ENCODE measurements at places on chromosomes 11 and 22.

DNA sequence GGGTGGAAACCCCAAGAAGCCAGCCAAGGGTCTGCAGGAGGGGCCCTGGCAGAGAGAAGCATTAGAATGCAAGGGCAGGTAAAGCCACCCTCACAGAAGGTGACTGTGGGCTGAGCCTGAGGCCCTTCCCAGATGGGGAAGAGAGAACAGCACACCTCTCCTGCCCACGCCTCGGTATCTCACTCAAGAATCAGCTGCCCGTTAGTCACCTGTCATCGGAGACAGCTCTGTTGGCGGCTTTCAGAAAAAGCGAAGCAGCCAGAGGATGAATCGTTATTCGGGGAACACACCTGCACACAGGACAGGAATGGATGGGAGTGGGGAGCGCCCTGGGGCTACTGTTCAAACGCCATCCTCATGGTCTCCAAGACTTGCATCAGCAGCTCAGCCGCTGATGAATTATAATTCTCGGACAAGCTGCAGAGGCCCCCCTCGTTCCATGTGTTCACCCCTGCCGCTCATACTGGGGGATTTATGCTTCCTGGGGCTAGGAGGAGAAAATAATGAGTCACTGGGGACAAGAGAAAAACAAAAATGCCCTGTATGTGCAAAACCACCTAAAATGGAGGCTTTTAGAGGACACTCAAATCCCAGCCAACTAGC is 21.6 kb upstream of the TMA7B start:
- DNase-seq = no peak

DNA sequence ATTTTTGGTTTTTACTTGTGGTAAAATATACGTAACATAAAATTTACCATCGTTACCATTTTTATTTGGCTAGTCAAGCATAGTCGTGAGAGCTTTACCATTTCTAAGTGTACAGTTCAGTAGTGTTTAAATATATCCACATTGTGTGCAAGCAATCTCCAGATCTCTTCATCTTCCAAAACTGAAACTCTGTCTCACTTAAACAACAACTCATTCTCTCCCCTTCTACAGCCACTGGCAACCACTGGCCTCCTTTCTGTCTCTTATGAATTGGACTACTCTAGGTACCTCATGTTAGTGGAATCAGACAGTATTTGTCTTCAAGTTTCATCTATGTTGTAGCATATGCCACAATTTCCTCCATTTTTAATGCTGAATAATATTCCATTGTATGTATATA is 37.4 kb downstream of the SMC1B start:
- DNase-seq = no peak

GRCh38 chr11:64969209-64969608 is 2.7 kb downstream of the MAJIN start:
- DNase-seq = no peak

DNA sequence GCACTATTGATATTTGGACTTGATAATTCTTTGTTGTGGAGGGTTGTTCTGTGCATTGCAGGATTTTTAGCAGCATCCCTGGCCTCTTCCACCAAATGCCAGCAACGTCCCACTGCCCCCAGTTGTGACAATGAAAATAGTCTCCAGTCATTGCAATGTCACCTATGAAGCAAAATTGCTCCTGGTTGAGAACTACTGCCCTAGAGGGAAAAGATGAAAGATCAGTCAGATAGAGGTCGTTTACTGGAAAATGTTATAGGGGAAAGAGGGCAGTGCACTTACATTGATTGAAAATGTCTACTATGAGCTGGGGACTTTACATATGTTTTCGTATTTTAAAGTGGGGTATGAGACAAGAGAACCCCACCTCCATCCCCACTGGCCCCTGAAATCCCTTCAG is 77.1 kb upstream of the FAM181B start:
- no peak for DNase-seq

- no peak for DNase-seq
Measured at GRCh38 chr11:128469220-128469619, 118.1 kb downstream of the ETS1 start.

GRCh38 chr11:44960200-44960845 is 9.6 kb upstream of the TP53I11 start:
- DNase-seq = no peak

DNA sequence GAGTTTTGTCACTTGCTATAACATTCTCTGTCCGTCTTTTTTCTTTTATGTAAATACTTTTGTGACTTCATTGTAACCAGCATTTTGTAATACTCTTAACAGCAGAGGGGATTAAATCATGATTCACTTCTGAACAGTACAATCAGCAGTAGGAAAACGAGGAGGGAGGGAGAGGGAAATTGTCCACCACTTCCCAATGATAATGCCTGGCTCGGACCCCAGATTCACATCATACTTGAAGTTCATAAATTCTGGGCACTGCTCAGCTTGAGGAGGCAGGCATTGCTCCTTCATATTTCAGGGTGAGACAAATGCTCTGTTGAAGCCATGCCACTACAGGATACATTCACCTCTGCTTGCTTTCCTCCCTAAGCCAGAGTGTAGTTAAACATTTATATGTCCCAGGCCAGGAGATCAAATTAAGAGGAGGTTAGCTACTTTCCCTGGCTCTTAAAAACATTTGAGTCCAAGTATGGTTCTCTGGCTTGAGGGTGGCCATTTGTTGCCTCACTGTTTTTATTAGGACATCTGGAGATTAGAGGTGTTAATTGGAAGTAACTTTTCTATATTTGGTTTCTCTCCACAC is 129.0 kb upstream of the LDLRAD3 start:
- no peak for DNase-seq

- no peak for DNase-seq
Measured at GRCh38 chr22:34502821-34503220, 563.1 kb upstream of the ISX start.

GRCh38 chr11:17610085-17610894 is 63.2 kb downstream of the OTOG start:
- no peak for DNase-seq

DNA sequence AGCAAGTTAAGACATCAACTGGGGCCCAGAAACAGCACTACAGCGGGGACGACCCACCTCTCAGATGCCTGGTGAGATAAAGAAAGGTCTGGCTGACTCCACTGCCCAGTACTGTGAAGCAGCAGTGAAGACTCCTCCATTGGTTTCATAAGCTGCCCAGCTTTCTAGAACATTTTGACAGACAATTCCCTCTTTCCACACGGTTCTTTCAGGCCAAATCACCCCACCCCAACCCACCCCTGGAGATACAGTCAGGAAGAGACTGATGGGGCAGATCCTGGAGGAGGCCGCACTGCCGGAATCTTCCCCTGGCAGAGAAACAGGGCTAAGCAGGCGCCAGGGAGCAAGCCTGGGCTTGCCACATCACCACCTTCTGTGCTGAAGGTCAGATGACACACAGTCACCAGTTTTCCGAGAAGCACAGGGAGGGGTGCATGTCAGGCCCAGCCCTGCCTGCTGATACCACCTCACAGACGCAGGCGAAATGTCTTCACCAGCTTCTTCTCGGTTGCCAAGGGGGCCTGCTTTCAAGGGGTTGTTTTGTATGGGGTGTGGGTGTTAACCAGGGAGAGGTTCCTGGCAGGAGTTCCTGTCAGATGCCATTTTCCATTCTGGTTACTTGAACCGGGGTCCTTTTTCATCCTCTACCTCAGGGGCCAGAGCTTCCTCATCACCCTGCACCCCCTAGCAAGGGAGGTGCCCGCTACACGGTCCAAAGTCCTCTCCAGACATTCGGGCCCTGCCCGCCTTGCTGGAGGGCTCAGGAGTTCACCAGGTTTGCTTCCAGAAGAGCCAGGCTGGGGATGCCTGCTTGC is 1.4 kb upstream of the NEAT1 start:
- DNase-seq = no peak

DNA sequence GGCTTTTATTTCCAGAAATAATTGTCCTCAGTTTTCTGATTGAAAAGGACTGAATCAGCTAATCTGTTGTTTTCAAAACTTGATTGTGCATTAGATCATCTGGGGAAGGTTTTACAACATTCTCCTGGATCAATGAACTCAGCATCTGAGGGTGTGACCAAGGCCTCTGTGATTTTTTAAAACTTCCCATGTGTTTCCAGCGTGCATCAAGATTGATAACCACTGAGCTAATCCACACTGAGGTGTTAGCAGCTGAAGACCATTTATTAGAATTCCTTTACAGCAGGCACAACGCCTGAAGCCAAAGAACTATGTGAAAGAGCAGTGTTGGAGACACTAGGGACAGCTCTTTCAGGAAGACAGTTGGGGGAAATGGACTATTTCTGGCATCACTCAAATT is 10.2 kb downstream of the VSTM5 start:
- DNase-seq = no peak

GRCh38 chr11:44775366-44775984 is 48.7 kb downstream of the TSPAN18 start:
- DNase-seq = peak; percentile 33

GRCh38 chr22:36470162-36470993 is 11.1 kb downstream of the TXN2 start:
- peak; percentile 73 for DNase-seq

DNA sequence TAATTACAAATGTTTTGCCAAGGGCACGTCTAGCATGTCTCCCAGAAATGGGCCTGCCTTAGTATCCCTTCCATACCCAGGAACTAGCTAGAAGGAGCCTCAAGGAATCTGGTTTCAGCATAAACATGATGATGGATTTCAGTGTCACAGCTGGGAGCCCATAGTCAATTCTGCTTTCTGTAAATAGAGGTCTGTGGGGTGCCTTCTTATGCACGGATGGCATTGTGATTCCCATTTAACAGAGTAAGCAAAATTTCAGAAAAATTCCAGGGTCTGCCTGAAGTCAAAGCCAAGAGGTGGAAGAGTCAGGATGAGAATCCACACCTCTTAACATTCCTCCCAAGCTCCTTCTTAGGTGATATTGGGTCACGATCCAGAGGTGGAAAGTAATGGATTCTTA is 12.1 kb downstream of the DUSP18 start:
- DNase-seq = no peak

GRCh38 chr11:79366218-79366617 is 74.6 kb downstream of the TENM4 start:
- no peak for DNase-seq

- peak; percentile 65 for DNase-seq
Measured at GRCh38 chr22:40024201-40025061, 29.7 kb downstream of the FAM83F start.

- no peak for DNase-seq
Measured at GRCh38 chr11:69301455-69302401, 7.8 kb downstream of the MYEOV start.

DNA sequence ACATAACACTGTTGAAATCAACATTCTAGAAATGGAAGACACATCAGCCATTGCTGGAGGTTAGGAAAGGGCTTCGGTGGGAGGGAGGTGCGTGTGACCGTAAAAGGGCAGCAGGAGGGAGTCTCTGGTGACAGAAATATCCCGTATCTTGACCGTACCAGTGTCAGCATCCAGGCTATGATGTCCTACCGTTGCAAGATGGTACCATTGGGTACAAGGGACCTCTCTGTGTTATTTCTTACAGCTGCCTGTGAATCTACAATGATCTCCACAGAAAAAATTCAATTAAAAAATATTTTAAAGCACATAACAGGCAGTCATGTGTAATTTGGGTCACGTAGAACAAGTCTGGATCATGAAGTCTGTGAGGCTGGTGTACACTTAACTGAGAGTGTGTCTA is 27.4 kb upstream of the SEPTIN5 start:
- DNase-seq = no peak

DNA sequence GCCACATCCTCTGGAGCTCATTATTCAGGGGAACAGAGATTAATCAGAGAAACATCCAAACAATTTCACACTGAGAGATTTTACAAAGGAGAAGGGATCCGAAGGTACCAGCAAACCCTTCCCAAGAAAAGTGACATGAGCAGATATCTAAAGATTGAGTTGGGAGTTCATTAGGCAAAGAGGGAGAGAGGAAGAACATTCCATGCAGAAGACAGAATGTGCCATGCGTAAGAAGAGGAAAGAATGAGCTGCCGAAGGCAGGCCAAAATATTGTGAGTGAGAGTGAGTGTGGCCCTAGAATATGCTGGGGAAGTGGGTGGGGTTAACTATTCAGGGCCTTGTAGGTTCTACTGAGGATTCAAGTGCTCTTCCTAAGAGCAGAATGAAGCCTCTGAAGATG is 50.0 kb upstream of the LYVE1 start:
- DNase-seq = no peak

- DNase-seq = no peak
Measured at GRCh38 chr11:118984825-118985224, 13.1 kb upstream of the CENATAC start.

- no peak for DNase-seq
Measured at GRCh38 chr11:45924036-45924915, 1.8 kb downstream of the LARGE2 start.

- no peak for DNase-seq
Measured at GRCh38 chr11:105579111-105579510, 30.8 kb upstream of the GRIA4 start.

DNA sequence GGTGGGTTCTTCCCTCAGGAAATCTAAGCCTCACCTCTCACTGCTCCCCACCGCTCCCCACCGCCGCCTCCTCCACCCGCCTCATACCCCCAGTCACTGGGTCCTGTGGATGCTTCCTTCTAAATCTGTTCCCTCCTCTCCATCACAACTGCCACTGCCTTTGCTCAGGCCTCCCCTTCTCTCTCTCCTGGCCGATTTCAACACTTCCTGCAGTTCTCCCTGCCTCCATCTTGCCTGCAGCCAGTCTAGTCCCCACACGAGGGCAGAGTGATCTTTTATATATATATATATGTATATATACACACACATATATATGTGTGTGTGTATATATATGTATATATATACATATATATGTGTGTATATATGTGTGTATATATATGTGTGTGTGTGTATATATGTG is 27.8 kb downstream of the CREB3L1 start:
- DNase-seq = no peak

GRCh38 chr11:59542142-59542810 is 30.9 kb downstream of the OR4D9 start:
- no peak for DNase-seq

DNA sequence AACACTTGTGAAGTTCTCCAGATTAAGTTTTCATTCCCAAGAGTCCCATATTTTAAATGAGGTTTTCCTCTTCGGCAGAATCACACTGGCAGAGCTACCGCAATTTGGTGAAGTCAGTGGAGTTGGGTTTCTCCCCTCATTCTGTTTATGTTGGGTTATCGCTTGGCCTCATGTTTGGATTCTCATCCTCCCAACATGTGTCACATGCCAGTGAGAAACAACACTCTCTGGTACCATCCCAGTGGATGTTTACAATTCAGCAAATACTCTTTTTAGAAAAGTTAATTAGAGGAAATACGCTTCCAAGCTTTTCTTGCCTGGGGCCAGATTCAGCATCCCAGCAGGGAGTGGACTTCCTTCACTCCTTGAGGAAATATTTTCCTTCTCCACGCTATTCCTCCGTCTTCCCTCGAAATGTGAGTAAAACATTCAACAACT is 2.1 kb downstream of the PAMR1 start:
- DNase-seq = no peak

DNA sequence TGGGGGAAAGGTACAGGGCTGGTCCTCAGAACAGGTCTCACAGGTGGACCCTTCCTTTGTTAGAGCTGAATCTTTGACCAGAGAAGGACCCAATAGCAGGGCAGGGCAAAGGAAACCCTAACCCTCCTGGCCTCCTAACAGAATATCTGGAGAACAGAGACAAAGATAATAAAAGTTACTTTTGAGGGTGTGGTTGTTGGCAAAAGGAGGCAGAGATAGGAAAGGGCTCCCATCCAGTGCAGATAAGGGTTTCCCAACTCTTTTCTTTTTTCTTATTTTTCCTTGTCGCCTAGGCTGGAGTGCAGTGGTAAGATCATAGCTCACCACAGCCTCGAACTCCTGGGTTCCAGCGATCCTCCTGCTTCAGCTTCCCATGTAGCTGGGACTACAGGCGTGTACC is 11.9 kb downstream of the PCSK7 start:
- no peak for DNase-seq

GRCh38 chr11:119626197-119626841 is 102.7 kb downstream of the NECTIN1 start:
- no peak for DNase-seq
